ENCODE measurements at places on chromosomes 3 and 15.

GRCh38 chr3:144403040-144403457 lies 431.4 kb downstream of the DIPK2A start:
- no peak for DNase-seq

DNA sequence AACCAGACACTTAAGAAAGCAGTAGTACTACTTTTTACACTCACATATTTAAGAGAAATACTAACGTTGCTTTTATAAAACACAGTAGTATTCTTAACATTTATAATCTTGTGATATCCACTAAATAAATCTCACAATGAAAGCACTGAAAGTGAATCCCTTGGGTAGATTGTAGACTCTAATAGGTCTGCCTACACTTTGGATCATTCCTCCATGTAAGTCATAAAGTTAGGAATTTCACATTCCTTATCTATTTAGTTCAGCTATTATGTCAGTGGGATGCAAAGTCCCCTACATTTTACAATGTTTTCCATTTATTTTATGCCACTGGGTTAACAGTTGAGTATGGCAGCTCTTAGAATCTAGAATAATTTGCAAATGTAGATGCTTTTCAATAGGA lies 330.7 kb downstream of the LSAMP start:
- DNase-seq = no peak

DNA sequence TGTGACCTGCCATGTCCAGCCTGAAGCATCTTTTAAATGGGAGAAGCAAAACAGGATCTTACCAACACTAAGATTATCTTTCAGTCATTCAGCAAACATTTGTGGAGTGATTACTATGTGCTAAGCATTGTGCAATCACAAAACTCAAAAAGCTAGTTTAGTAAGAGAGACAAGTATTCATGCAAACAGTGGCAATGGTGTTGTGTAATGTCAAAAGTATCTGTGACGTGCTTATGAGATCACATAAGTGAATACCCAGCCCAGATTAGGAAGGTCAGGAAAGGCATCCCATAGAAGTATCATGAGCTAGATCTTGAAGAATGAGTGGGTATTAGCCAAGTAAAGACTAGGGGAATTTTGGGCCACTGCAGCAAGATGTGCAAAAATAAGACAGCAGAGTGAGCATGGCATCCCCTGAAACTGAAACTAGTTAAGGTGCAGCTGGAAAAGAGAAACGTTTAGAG lies 32.1 kb downstream of the SEC62 start:
- no peak for DNase-seq

GRCh38 chr15:95921404-95921803 lies 409.1 kb upstream of the NR2F2 start:
- no peak for DNase-seq

DNA sequence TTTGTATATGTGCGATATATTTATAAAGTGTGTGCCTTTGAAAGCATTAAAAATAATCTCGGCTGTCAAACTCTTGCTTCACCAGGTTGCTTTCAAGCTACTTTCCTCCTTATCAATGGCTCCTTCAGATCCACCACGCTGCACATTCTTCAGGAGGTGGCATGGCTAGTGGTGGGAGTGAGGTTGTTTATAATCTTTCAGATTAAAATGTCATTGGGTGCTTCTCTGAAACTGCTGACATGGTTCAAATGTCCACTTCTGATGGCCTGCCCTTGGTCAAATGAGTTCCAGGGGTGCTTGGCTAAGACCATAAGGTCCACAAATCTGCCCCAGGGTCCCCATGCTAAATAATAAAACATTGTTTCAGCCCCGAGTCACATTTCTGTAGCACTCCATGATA lies 36.7 kb downstream of the ARHGAP31 start:
- no peak for DNase-seq

GRCh38 chr3:129919806-129920205 lies 26.3 kb upstream of the TMCC1 start:
- no peak for DNase-seq
